ENCODE measurements at places on chromosomes 4 and X.

DNA sequence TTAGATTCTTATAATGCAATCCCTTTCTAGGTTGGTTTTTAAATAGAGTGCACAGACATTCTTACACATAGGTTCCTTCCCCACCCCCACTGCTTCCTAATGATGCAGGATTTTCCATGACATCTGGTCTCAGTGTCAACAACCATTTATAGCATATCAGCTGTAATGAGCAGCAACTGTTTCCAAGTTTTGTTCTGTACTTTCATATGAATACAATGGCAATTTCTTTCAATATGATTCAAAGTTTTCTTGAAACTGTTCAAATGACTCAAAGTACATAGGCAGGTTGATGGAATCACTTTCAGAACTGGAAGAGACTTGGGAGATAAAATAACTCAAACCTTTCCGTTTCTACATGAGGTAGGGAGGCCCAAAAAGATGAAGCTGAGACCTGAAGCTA lies 220.7 kb downstream of the CAMK2D start:
- DNase-seq = no peak

GRCh38 chr4:3834663-3835521 lies 68.7 kb downstream of the ADRA2C start:
- DNase-seq = no peak

DNA sequence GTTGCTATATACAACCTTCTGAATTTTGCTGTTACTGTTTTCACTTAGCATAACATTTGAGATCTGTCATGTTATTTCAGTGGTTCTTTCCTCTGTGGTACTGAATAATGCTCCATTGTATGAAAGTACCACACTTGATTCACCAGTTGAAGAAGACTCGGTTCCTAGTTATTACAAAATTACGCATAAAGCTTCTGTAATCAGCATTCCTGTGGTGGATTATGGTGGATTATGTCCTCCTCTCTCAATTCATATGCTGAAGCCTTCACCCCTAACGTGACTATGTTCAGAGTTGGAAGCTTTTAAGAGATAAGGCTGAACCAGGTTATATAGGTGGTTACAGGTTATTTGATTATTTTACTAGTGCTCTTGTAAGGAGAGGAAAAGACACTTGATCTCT lies 2143.5 kb upstream of the AGA start:
- DNase-seq = no peak

DNA sequence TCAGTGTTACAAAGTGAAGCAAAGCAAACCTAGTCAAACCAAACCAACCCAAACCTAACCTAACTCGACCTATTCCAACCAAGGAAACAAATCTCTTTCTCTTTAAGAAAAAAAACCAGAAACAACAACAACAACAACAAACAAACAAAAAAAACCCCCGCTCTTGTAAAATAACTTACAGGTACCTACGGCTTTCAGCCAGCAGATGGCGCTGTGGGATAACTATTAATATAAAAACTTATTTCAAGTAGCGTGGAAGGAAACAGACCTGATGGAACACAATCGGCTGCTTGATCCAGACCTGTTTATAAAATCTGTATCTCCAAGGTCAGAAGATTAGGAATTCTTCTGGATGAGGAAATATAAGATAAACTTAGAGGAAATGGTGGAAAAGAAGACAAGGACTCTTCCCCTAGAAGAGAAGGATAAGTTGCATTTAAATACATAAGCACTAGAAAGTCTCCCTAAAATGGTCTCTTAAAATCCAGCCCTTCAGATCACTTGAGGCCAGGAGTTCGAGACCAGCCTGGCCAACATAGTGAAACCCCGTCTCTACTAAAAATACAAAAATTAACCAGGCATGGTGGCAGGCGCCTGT lies 34.4 kb upstream of the CDKL5 start:
- DNase-seq = peak; percentile 30

DNA sequence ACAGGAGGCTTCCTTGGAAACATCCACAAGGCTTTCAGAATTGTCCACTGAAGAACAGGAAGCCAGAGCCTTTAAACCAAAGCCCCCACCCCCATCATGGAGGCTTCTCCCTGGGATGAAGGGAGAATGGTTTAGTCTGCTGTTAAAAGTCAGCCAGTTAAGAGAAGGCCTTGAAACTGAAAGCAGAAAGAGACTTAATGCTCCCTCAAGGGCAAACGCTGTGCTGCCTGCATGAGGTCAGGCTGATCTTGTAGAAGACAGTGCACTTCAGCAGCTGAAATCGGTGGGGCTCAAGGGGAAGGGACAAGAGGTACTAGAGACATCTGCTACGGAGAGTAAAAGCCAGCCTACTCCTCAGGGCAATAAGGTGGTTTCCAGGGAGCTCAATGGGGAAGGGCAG lies 69.0 kb downstream of the HPRT1 start:
- DNase-seq = no peak

DNA sequence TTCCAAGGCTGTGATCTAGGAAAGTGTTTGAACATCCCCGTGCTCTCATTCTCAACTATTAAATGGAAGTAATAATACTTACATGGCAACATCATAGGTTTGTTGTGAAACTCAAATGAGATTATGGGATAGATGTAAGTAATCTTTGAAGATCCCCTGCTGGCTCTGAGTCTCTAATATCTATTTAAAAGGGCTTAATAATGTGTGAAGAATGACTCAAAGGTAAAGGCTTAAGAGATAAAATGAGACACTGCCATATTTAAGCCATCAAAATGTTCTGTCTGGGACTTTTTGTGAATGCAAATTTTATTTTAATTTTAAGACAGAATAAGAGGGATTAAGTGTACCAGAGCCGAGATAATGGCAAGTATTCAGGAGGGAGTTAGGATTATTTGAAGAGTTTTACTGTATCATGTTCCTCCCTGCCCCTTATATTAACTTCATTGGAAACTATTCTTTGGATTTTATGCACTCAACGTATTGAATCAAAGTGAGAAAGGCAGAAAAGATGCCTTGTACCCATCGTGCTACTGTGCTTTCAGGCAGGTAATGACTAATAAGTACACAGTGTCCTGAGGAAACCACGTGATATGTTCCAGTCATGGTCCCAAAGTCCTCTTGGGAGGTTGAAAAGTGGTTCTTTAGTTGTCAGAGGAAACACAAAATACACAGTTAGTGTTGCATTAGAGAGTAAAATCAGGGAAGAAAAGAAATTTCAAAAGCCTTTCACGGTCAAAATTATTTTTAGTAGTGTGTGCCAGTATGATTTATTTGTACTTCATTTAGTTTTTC lies 192.4 kb downstream of the RBM46 start:
- no peak for DNase-seq

- DNase-seq = no peak
Observed at GRCh38 chr4:35934320-35934981, 309.9 kb downstream of the ARAP2 start.

DNA sequence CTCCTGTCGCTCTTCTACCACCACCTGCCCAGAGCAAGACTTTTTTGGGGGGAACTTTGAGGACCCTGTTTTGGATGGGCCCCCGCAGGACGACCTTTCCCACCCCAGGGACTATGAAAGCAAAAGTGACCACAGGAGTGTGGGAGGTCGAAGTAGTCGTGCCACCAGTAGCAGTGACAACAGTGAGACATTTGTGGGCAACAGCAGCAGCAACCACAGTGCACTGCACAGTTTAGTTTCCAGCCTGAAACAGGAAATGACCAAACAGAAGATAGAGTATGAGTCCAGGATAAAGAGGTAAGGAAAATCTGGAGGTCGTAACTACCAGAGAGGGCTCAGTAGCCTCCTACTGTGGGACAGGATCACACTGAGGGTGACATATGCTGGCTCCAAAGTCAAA lies 364.5 kb downstream of the MAPK10 start:
- DNase-seq = no peak

DNA sequence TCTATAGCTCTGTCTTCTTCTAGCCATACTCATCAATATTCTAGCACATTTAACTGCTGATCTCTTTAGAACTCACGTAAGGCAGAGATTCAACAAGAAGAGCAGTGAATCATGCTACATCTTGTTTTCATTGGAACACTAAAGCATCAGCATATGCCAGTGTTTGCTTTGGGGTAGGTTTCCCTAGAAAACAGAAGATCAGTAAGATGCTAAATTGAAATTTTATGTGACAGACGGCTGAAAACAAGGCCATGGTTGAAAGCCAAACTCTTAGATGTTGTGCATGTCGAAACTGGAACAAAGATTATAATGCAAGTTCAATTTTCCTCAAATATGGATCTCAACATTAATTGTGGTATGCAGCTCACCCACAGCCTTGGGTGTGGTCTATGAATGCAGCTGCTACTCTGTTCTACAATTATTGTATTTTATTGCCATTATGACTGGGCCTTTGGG lies 107.6 kb downstream of the PDLIM5 start:
- DNase-seq = no peak

GRCh38 chrX:10112510-10112909 lies 44.3 kb upstream of the CLCN4 start:
- DNase-seq = no peak

- no peak for DNase-seq
Observed at GRCh38 chrX:129750971-129751370, 12.2 kb downstream of the XPNPEP2 start.

GRCh38 chr4:65392488-65392887 lies 277.8 kb downstream of the EPHA5 start:
- DNase-seq = no peak

DNA sequence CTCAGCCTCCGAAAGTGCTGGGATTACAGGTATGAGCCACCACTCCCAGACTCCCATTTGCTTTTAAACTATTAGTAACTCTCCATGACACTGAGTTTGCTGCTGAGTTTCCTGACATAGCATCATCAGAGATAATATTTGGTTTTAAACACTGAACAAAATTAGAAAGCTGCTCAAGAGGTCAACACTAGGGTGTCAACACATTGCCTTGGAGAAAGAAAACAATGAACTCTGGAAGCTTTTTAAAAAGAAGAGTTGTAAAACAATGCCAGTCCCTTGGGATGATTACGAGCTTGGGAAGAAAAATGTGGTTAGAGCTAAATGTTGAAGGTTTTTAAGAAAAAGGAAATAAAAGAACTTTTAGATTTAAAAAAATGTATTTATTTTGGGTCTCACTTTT lies 264.8 kb downstream of the CAMK2D start:
- no peak for DNase-seq

DNA sequence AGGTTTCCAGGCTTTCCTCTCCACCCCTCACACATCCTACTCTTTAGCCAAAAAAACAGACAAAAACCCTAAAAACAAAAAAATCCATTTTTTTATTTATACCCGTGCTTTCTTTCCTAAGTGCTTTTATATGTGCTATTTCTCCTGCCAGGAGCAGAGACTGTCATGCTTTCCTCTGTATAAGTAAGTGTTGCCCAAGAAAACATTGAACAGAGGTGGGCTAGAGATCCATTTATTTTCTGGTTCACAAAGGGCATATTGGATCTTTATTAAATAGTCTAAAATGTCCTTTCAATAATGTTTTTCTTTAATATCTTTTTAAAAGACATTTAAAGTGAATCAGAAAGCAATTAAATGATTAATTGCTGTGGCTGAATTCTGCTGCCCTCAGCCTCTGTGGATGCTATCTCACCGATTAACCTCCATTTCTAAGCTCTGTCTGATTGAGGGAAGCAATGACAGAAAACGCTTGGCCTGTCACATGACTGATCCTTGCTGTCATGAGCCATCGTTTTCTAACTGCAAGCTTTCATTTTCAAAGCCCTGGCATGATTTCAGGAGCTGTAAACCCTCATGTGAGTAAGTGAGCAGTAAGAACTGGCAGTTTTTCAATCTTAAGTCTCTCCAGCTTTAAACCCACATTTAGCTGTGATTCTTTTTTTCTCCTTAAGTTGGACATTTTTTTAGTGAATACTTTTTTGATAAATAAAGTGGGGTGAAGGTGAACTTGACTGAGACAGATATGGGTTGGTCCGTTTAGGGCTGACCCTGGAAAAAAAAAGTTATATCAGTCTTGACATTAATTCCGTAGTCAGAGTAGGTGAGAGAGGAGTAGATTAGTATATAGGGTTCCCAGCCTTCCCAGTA lies 180.7 kb upstream of the PGRMC2 start:
- no peak for DNase-seq

DNA sequence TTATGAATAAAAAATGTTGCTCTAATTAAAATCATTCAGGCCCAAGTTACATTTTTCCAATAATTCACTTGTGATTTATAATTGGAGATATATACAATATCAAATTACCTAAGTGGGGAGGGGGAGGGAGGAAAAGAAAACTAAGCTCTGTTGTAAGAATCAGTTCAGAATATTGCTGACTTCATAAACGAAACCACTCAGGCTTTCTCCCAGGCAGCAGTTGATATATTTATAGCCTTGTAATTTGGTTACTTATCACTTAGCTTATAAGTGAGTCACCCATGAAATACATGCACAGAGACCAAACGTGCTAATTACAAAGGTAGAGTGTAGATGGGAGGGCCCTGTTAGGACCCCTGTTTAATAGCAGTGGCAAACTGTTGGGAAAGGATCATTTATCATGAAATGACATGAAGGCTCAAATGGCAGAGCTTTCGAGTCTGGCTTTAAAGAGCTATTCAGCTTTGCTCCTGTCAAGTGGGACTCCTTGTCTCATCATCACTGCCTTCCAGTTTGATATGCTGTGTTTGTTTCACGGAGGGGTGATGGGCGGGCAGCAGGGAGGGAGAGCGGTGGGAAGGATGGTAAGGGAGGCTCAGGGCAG lies 105.6 kb upstream of the PGRMC2 start:
- DNase-seq = no peak

DNA sequence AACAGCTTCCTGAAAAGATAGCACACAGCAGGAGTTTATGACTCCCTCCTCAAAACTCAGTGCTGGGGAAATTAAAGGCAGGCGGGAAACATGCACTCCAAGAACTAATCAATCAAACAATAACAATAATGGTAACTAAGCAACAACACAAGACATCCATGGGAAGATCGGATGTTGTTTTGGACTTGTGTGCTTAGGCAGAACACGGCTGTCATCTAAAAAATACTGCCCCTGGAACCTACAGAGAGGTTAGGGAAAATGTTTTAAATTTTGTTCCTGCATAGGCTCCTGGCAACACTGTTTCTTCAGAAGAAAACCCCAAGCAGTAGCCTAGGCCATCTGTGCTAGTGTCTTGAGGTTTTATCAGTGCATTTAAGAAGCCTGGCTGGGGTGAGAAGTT lies 1378.2 kb downstream of the STIM2 start:
- no peak for DNase-seq

GRCh38 chr4:83328521-83329187 lies 6.0 kb downstream of the HPSE start:
- no peak for DNase-seq

- DNase-seq = no peak
Observed at GRCh38 chr4:102598762-102599374, 97.7 kb downstream of the NFKB1 start.

GRCh38 chr4:123558865-123559264 lies 162.3 kb downstream of the SPRY1 start:
- DNase-seq = no peak
